ENCODE measurements at places on chromosomes 5 and 9.

- DNase-seq, result no peak
These were observed 45.9 kb upstream of the ITGA2 start for GRCh38 chr5:52943285-52943684.

GRCh38 chr9:86580688-86581087, 226.5 kb upstream of the TUT7 start:
- no peak for DNase-seq

DNA sequence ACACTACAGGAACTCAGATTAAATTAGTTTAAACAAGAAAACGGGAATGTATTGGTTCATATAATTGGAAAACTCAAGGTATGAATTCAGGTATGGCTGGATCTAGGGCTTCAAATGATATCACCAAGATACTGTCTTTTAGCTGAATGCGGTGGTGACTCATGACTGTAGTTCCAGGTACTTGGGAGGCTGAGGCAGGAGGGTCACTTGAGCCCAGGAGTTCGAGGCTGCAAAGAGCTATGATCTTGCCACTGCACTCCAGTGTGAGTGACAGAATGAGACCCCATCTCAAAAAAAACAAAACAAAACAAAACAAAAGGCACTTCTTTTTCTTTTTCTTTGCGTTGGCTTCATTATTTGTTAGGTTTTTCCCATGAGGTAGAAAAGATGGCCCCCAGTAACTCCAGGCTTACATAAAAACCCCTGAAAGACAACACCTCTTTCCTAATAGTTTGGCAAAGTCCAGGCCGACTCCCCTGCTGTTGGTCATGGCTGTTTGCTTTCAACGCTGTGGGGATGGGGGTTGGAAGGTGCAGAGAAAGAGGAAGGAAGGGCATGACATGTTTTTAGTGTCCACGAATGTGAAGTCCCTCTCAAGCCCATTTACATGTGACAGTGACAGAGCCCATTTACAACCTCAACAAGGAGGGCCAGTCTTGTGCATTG, 39.8 kb upstream of the CRB2 start:
- DNase-seq, result no peak

DNA sequence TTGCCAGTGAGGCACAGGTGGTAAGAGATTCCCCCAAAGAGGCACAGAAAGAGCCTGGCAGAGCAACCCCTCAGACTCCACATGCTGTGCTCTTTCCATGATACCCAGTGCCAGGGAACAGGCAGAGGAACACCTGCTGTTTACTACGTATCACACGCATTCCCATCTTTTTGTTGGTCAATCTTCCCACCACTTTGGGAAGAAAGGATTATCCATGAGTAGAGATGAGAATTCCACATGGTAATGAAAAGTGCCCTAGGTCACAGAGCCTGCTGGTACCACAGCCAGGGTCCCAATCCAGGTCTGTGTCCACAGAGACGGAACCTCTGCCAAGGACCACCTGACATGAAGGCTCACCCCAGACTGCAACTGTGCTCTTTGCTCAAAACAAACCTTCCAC, 86.6 kb downstream of the LHFPL2 start:
- DNase-seq, result no peak

- no peak for DNase-seq
These were observed 27.3 kb upstream of the ALDH1A1 start for GRCh38 chr9:72980183-72980582.
